ENCODE measurements at places on chromosomes 12 and 14.

- no peak for DNase-seq
Observed at GRCh38 chr12:64679487-64680001, 69.2 kb downstream of the RASSF3 start.

DNA sequence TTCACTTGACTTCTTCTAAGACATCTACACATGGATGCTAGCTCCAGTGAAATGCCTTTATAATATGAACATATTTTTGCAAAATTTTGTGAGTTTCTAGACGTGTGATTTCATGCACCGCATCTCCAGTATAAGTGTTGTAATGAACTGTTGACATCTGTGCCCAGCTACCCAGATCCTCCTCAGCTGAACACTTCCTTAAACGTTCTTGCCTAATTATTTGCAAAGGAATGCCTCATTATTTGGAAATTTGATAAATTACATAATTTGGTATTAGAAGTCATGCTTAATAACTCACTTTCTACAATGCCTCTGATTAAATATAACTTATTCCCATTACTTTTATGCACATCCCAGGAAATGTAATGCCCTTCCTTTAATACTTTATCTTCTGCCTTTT lies 14.0 kb downstream of the OR11G2 start:
- DNase-seq, result no peak

DNA sequence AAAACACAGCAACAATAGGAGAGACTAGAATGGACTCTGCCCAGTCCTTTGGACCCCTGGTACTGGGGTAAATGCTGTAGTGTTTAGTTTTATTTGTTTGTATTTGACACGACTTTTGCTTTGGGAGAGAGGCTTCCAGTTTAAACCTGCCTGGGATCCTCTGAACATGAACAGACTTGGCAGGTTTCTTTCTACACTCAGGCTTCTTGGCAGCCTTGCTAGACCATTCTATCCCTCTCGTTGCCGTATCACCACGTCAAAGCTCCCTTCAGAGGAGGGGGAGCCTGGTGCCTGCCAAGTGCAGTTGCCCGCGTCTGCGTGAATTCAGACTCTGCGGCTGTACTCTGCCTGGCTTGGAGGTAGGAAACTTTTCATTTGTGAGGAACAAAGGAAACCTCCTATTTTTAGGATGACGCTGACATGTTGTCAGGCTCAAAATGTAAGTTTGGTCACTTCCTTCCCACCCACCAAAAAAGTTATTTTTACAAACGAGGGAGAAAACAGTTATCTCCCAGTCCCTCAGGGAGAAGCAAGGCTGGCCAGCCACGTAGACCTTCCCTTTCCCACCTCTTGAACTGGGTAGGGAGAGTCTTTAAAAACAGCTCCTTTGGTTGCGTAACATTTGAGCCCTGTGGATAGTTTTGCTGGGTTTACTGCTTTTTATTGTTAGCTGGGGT lies 25.9 kb downstream of the CD9 start:
- no peak for DNase-seq

DNA sequence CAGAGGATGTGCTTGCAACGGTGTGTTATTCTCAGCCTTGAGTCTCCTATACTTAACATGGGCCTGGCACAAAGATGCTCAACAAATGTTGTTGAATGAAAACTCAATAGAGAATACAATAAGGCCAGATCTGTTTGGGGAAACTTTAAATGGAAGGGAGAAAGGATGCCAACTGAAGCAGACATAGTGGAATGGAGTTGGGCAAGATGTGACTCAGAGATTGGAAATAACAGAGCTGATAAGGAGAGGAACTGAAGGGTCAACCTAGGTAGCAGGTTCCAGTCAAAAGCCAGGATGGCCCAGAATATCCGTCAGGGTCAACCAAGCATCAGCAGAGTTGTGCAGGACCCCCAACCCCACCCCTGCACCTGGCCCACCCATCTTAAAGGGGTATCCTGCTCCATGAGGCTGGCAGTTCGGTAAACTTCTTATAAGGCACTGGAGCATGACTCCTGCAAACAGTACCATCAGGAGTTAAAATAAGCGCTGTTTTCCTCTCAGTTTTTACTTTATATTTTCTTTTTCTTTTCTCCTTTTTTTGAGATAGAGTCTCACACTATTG lies 1.1 kb upstream of the BCDIN3D start:
- no peak for DNase-seq

DNA sequence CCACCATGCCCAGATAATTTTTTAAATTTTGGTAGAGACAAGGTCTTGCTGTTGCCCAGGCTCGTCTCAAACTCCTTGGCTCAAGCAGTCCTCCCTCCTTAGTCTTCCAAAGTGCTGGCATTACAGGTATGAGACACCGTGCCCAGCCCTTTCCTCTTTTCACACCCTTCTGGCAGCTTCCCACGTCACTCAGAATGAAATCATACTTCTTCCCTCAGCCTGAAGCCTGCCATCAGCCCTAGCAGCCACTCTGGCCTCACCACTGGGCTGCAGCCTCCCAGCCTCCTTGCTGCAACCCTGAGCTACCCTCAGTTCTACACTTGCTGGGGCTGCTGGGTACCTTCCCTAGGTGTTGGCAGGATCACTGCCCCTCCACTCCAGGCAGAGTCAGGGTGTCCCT lies 18.2 kb downstream of the ANKRD9 start:
- no peak for DNase-seq

DNA sequence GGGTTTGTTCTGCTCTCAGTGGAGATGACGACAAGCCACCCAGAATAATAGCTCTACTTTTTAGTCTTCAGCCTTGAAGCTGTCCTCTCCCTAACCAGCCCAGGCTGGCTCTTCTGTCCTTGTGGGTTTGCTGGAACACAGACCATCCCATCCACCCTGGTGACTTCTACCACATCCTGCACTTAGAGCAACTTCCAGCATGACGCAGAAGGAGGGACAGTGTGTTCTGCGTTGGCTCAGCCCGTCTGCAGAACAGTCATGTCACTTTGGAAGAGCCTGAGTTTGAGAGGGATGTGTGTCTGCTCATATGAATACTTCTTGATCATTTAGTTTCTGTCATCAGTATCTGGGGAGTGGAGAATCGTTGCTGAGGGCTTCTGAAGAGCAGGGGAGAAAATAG lies 198.0 kb downstream of the CACNA1C start:
- no peak for DNase-seq
